NCI-H1694 (cell line): ENCODE measurements at places on chromosomes 2 and 18.

DNA sequence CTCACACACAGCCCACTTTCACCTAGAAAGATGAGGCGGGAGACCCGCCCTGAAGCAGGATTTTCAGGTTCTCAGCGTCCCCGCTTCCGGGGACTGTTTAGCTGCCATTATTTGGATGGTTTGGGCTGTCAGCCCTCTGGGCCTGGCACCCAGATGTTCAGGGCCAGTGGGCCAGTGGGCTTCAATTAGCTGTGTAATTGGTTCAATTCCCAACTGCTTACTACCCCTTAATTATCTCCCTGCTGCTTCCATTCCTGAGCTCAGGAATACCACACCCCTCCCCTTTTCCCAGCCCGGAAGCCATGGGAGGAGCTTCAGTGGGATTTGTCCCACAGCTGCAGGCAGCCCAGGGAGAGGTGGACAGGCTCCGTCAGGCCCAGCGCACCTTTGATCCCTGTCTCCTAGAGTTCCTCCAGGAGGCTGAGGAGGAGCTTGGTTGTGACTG lies 114.1 kb upstream of the MYCN start:
- DNase-seq: no peak

GRCh38 chr2:189841019-189841418 lies 56.8 kb downstream of the PMS1 start:
- DNase-seq: no peak

GRCh38 chr18:22098563-22098989 lies 70.8 kb upstream of the GATA6 start:
- DNase-seq: no peak

GRCh38 chr2:4135765-4136164 lies 432.4 kb downstream of the DCDC2C start:
- no peak for DNase-seq

DNA sequence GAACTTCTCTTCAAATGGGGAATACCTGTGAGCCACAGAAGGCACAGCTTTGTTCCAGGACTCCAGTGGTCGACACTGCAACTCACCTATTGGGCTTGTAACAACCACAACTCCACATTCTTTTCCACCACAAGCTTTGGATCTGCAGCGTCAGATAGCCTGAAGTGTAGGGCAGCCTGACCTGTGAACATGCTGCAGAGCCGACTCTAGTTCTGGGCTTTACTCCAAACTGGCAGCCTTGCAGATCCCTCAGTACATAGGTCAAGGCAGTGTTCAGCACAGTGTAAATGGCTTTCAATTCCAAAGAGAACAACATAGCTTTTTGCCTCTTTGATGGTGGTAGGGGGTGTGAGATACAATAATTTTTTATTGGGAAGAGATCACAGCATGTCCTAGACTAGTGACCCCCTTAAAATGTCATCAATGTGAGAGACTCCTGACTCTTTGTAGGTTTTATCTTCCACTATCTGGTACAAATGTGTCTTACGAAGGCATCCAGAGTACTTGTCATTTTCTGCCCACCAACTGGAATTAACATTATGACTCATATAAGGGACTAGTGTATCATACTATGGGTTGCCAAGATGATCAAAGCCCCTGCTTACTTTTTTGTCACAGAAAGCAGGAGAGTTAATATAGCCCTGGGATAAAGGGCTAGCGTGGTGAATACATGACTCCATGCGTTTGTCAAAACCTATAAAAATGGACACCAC lies 149.8 kb downstream of the COPS8 start:
- no peak for DNase-seq

DNA sequence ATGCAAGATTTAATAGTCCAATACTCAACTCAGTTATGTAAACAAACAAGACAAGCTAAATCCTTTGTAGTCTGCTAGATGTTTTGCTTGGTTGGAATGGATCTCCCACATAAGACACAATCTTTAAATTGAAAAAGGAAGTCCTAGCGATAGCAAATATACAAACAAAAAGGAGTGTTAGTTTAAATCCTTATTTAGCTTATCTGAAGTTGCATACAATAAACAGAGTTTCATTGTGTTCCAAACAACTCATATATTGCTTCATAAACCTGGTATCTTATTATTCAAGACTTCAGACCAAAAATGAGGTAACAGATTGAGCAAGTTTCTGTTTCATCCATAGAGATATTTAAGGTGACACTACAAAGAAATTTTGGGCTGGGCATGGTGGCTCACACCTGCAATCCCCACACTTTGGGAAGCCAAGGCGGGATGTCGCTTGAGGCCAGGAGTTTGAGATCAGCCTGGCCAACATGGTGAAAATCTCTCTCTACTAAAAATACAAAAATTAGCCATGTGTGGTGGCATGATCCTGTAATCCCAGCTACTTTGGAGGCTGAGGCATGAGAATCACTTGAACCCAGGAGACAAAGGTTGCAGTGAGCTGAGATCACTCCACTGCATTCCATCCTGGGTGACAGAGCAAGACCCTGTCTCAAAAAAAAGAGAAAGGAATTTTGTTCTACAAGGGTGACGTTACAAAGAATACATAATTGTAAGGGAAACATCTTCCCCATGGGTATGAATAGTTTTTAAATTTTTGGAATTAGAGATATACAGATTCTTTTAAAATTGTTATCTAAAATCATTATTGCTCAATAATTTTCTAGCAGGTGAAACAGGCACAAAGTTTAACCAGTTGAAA lies 150.5 kb upstream of the L3MBTL4 start:
- DNase-seq: no peak

DNA sequence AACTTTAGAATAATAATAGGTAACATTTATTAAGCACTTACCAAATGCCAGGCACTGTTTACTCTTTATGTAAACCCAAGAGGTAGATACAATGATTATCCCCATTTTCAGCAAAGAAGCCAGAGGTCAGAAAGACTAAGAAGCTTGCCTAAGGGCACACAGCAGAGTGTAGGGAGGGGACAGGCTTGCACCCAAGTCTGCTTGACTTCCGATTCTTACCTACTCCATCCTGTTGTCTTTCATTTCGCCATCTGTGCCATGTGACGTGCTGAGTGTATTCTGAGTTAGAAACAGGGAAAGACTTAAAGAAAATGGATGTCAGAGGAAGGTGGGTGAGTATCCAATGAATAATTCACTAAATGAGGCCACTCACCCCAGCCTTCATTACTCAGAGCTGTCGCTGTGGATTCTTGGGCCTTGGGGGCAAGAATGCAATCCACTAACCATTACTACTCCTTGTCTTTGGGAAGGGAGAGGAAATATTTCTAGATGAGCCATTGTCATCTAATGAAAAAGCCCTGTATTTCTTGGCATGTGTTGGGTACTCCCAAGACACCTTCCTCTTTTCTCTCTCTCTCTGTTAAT lies 76.4 kb upstream of the BCL11A start:
- no peak for DNase-seq

DNA sequence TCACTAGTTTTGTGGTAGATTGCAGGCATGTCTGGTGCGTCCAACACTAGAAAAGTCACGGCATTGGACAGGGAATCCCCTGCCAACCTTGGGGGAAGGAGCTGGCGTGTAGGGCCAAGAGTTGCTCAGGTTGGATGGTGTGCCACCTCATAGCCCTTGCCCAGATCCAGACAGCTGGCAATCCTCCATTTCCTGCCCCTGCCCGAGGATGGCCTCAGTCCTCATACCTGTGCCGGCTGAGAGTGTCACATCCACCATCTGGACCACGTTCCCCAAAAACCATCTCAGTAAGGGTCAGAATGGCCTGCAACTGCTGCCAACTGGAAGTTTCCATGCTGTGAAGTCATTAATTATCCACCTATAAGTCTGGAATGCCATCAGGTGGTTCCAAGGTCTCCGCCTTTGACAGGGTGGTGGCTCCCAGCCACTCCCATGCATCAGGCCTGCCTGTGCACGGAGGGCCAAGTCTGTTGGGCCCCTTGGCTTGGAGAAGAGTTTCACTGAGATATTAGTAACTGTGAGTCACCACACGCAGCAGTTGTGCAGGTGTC lies 55.0 kb downstream of the IMPA2 start:
- no peak for DNase-seq

- DNase-seq: no peak
Observed at GRCh38 chr18:58125183-58125582, 81.2 kb downstream of the NEDD4L start.
